Fibroblast of mammary gland (primary cell): ENCODE measurements at places on chromosomes 4 and X.

DNA sequence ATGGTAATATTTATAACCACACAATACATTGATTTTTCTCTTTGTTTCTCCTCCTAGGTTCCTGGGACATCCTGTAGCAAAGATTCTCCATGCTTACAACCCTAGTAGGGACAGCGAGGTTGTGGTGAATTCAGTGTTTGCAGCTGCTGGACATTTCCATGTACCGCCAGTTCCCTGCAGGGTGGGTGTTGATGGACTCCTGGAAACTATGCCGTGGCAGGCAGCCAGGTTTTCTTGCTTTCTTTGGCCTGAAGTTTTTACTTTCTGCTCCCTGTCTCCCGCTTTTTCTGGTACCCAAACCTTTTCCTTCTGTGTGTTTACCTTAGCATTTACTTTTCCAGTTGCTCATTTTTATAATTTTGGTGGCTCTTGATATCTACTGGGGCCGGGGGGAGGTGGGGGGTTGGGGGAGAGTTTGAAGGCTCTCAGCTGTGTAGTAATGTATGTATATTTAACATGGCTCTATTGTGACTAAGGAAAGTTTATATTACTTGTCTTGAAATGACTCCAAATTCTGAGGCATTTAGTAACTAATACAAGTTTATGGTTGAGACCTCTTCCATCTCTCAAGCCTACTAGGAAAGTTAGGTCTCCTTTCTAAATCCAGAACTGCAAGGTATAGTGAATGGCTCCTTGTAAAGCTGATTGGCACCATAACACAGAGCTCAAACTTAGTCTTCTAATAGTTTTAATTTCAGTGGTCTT, 89.7 kb downstream of the TMEM131L start:
- peak; percentile 78 for DNase-seq

DNA sequence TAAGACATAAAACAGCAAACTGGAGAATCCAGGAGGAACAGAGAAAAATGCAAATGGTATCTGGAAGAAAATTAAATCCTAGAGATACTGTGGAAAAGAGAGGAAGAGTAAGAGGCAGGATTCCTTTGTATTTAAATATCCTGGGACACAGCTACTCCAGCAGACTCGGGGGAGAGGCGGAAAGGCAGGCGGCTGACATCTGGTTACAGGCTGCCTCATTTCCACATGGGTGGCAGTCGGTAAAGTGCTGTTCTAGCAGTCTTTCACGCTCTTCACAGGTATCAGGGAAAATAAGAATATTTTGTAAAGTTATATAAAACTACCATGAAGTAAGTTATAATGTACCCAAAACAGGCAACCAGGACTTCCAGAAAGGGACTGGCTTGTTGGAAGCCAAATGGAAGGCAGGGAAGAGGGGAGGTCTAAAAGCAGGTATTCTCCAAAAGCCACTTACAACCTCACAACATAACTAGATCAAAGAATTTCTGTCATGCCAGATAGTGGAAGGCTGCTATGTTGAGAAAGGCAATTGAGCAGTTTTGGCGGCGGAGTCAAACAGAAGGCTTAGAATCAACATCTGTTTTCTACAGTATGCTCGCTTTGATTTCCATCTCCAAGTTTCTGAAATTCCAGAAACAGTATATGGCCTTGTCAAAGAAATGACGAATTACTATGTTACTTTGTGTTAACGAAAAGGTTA, 1.3 kb upstream of the TIGD2 start:
- DNase-seq, result no peak

- DNase-seq, result no peak
Measured at GRCh38 chrX:39309721-39310152, 508.5 kb downstream of the MID1IP1 start.

DNA sequence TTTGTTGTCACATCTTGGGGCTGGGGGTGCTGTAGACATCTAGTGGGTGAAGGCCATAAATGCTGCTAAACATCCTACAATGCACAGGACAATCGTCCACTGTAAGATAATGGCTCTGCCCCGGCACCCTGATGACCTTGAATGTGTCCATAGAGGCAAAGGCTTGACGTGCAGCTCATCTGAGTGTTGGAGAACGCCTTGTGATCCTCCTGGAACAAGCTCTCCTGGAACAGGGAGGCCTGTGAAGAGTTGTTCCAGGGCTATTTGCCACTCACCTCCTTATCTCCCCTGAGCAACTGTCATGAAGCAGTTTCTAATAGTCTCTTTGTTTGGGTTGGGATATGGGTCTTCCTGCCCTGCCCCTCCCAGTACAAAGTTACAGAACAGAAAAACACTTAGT, 15.2 kb upstream of the PCYT1B start:
- no peak for DNase-seq

DNA sequence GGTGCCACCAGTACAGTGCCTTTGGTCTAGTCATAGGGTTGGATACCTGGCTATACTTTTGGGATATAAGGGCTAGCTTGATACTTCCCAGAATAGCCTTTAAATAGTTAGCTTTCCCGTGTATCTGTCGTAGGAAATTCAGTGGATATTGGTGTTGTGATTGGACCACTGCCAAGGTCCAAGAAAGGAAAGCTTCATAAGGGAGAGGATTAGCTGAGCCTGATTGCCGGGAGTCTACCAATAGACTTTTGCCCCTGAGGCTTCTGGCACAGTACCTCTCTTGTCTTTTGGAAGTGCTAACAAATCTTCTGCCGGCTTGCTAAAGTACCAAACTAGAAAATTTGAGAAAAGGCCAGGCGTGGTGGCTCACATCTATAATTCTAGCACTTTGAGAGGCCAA, 350.6 kb downstream of the CHIC1 start:
- DNase-seq, result peak; percentile 7

DNA sequence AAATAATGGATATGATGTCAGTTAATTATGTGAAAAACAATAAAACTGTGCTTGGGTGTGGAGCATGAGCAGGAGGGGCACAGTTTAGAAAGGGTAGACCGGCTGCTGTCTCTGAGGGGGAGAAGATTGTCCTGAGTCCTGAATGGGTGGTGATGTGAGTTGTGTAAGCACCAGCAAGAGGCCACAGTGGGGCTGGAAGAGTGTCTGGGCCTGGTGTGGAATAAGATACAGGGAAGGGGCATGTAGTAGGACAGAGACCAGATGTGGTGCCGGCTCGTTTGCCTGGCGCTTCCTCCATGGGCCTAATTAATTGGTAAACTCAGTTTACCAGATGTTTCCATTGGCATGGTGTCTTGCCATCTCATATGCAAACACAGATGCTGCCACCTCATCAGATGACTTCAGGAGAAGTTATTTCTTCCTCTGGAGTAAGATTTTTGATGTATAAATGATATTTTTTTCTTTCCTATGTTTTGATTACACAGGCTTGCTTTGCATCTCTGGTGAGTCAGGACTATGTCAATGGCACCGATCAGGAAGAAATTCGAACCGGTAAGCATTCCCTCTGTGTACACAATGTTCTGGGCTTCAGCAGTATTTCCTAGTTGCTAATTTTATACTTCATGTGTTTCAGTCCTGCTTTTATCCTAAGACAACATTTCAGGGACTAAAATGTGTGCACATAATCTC, 5.1 kb downstream of the MED28 start:
- DNase-seq, result peak; percentile 88

GRCh38 chr4:103030791-103031190, 11.3 kb upstream of the SLC9B1 start:
- DNase-seq, result no peak

DNA sequence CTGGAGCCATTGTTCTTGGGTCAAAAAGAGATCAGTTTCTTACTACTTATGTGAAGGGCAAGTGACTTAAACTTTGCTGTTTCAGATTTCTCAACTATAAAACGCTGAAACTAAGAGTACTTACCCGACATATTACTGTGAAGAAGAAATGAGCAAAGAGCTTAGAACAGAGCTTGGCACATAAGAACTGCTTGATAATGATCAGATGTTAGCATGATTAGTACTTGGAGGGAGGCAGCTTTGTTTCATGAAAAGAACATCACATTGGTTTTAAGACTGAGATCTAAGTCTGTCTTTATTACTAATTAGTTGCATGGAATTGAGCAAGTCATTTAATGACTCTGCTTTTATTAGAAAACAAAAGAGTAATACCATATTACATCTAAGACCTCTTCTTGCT, 169.1 kb downstream of the ARHGAP24 start:
- no peak for DNase-seq

- no peak for DNase-seq
Measured at GRCh38 chrX:86322913-86323312, 174.7 kb downstream of the DACH2 start.

- peak; percentile 43 for DNase-seq
Measured at GRCh38 chrX:20487227-20487626, 220.5 kb upstream of the RPS6KA3 start.

DNA sequence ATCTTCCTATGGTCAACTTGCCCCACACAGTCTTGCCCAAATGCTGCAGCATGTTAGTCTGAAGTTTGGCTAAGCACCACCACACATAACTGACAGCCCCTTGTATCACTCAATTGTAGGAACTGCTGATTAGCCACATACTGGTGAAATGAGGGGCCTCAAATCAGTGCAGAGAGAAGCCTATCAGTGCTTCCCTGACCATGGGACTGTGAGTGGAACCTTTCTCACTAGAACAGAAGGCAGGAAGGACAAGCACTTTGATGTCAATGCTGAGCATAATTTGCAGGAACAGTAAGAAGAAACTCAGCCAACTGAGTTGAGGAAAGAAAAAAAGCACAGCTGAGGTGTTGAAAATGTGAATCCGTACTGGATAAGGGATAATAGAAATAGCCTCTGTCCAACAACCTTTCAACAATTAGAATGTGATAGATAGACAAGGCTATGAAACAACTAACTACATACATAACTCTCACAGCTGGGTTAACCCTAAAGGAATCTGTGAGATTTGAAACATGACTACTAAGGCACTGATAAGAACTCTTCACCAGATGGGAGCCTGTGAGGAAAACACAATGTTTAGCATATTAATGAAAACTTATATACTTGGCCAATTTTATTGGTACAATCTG, 136.6 kb upstream of the SH3RF1 start:
- DNase-seq, result no peak

GRCh38 chrX:19549838-19550237, 34.5 kb upstream of the MAP3K15 start:
- no peak for DNase-seq

GRCh38 chrX:40303256-40304077, 205.7 kb upstream of the BCOR start:
- DNase-seq, result no peak

- no peak for DNase-seq
Measured at GRCh38 chr4:130760246-130760645, 1664.3 kb downstream of the C4orf33 start.

GRCh38 chrX:17697191-17697590, 40.1 kb upstream of the SCML1 start:
- DNase-seq, result peak; percentile 42

- peak; percentile 45 for DNase-seq
Measured at GRCh38 chr4:76615999-76616398, 181.0 kb downstream of the SHROOM3 start.

DNA sequence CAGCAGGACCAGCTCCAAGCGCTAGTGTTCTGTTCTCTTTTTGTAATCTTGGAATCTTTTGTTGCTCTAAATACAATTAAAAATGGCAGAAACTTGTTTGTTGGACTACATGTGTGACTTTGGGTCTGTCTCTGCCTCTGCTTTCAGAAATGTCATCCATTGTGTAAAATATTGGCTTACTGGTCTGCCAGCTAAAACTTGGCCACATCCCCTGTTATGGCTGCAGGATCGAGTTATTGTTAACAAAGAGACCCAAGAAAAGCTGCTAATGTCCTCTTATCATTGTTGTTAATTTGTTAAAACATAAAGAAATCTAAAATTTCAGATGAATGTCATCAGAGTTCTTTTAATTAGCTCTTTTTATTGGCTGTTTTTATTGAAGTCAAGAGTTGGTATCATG, 186.5 kb downstream of the AR start:
- no peak for DNase-seq

- peak; percentile 91 for DNase-seq
Measured at GRCh38 chr4:73883306-73883705, 14.1 kb downstream of the CXCL1 start.

- DNase-seq, result no peak
Measured at GRCh38 chrX:128883650-128884049, 639.6 kb downstream of the SMARCA1 start.

GRCh38 chrX:131262738-131263679, 26.1 kb downstream of the IGSF1 start:
- DNase-seq, result no peak

GRCh38 chr4:10491401-10491800, 34.2 kb upstream of the ZNF518B start:
- DNase-seq, result no peak

GRCh38 chrX:106178826-106179225, 10.7 kb downstream of the PWWP3B start:
- DNase-seq, result no peak

DNA sequence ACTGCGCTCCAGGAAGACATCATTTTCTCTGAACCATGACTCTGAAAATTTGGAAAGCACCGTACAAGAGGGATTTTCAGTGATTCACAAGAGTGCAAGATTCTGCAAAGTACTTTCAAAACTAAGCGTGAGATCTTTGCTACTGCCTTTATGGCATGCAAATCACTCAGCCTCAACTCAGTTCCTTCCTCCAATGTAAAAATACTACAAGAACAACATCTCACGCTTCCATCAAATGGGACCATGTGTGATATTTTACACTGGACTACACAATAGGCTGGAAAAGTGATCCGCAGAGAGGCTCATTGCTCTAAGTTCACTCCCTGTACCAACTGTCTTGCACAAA, 674 bp upstream of the IL15 start:
- no peak for DNase-seq

- no peak for DNase-seq
Measured at GRCh38 chr4:10535912-10536311, 78.7 kb upstream of the ZNF518B start.

- DNase-seq, result no peak
Measured at GRCh38 chr4:86431543-86432116, 71.8 kb upstream of the MAPK10 start.

DNA sequence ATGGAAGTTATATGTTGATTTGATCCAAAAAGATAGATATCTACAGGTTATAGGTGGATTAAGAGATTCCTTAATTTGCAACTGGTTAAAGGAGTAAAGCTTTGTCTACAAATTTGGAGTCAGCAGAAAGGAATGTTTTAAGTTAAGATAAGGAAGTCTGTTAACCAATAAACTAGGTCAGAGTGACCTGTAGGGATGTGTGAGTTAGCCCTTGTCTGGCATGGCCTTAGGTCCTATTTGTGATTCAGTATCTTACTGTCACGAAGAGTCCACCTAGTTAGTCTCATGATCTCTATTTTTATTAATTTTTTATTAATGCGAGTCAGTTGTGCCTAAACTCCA, 230.8 kb downstream of the INPP4B start:
- peak; percentile 78 for DNase-seq

GRCh38 chr4:183860119-183860518, 45.0 kb upstream of the STOX2 start:
- no peak for DNase-seq

GRCh38 chrX:19272452-19272851, 71.3 kb upstream of the PDHA1 start:
- peak; percentile 12 for DNase-seq
